Activated CD4-positive, alpha-beta T cell treated with anti-CD3 and anti-CD28 coated beads for 4 hours (primary cell): ENCODE measurements at places on chromosomes 7 and 10.

GRCh38 chr10:123424537-123424936 is 241.6 kb upstream of the GPR26 start:
- no peak for DNase-seq

GRCh38 chr10:37667736-37668135 is 189.7 kb downstream of the ZNF248 start:
- no peak for DNase-seq

DNA sequence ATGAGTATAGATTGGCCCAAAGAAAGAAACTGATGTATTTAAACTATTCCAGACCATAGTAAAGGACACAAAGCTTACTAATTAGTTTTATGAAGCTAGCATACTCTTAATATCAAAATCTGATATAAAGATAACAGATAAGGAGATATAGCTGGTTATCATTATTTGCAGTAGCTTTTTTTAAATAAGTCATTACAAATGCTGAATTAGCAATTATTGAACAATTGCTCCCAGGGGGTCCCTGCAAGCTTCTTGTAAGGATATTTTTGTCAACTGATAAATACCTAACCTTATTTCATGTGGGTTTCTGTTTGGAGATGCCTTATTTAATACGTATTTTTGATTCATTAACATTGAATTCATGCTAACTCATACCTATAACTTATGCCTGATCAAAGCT is 99.0 kb downstream of the RAB18 start:
- no peak for DNase-seq

- DNase-seq, result no peak
Measured at GRCh38 chr10:103367379-103367781, 396 bp upstream of the TAF5 start.

GRCh38 chr7:133845005-133845404 is 282.1 kb upstream of the LRGUK start:
- DNase-seq, result no peak

DNA sequence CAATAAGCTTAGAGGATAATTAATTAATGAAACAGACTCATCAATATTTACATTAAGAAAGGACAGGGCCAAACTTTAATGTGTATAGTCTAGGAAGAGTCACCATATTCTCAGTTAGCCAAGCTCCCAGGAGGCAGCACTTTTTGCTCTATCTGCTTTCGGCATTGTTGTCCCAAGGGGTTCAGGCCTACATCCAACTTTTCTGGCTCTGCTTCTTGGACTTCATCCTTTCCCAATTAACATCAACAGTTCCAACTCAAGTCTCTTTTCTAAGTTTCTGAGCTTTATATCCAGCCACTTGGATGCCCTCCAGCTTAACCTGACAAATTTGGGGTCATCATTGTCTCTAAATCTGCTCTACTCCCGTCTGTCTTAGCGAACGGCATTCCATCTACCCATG is 42.8 kb downstream of the GLI3 start:
- DNase-seq, result no peak

- DNase-seq, result no peak
Measured at GRCh38 chr10:126351021-126351420, 37.3 kb downstream of the ADAM12 start.

GRCh38 chr10:49585387-49585786 is 24.7 kb upstream of the SLC18A3 start:
- DNase-seq, result no peak

DNA sequence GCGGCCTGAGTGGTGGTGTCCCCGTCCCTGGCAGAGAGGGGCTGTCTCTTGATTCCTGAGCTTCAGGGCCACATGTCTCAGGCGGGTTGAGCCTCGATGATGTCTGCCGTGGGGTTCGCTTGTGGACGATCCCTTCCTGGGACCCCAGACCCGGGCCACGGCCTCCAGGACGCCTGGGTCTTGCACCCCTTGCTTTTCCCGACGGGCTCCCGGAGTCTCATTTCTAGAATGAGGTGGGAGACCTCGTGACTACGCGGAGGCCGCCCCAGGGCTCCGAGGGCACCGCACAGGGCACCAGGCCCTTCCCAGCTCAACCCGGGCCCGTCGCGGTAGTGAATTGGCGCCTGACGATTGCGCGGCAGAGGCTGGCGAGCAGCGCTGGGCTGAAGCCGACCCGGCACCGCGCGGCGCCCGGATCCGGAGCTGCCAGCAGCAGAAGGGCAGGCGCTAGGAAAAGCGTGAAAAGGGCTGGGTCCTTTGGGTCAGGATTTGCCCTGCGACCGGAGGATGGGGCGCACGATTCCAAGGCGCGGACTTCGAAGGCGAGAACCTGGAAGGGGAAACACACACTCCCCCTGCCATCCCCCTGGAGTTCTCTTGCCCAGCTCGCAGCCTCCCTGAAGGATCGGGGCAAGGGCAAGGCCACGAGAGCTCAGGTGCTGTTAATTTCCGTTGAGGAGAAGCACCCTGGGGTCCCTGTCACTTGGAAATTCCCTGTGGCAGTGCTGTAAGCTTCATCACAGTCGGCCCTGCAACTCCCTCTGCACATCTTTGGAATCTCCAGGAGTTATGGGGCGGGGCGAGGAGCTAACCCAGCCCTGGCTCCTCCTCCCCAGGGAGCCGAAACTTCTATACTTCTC is 15.5 kb downstream of the TLX1 start:
- DNase-seq, result no peak

GRCh38 chr10:114239994-114240345 is 916 bp downstream of the VWA2 start:
- DNase-seq, result no peak

DNA sequence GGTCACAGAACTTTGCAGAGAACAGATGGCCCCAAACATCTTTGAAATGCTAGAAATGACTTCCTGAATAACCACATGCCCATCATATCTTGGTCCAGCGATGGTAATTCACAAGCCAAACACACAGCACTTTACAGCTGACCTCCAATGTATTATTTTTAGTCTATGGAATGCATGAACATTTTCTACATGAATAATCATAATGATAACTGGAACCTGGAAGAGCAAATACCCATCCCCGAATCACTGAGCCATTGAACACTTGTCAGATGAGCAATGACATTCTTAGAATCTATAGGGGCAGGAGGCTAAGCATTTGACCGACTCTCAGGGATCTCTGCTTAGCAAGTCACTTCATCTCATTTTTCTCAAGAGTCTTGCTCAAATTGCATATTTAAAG is 167.3 kb downstream of the CREB5 start:
- no peak for DNase-seq

DNA sequence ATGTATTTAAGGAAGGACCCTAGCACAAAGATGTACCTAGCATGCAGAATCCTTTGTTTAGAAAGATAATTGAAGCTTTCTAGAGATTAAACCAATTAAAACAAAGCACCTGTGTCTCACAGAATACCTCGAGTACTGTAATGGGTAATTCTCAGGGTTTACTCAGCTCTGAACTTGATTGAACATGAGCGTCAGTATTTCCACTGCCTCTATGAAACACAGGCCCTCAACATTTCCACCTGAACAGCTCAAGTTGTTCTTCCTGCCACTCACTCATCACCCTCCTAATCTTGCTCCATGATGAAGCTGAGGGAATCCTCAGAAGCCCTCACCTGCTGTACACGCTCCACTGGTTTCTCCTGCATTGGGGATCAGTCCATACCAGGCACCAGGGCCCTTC is 33.7 kb upstream of the FZD1 start:
- no peak for DNase-seq

DNA sequence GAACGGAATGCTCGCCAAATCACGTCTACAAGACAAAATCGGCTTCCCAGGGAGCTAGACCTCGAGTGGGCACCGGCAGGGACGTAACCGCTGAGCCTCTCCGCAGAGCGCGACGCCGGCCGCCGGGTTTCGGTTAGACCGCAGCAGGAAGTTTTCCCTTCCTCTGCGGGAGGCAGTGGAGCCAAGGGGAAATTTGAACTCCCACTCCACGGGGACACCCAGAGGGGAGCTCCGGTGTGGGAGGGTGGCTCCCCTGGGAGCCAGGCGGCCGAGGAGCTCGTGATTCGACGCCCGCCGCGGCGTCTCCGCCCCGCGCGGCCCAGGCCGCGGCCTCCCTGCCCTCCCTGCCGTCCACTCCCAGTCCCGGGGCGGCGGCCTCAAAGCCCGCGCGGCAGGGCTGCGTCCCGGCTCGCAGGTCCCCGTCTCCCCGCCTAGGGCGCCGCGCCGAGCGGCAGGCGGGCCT is 426 bp downstream of the SYPL1 start:
- DNase-seq, result no peak

DNA sequence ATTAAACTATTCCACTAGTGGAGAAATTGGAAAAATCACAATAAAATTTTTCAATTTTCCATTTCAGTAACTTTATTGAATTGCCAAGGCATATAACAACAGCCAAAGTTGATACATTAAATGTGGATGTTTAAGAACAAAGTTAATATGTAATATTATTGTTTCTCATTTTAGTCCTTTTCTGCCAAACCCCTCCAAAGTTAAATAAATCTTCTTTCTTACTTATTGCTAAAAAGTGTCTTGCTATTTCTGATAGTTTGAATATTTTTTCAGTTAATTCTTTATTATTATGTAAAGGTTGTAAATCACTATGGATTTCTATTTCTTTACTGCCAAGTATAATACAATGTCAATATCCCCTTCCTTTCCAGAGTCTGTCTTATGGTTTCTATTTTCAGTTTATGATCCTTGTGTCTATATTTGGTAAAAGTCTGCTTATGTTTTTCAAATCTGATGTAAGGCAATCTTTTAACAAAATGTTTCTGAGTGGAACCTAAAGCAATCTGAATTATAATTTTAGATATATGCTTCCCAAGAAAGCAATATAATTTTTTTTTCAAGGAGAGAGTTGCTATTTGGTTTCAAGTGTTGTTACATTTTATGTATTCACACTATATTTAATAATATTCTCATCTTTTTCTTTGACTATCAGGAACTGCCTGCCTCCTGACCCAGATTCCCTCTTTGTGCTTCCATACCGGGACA is 80.3 kb upstream of the RHOBTB1 start:
- no peak for DNase-seq

DNA sequence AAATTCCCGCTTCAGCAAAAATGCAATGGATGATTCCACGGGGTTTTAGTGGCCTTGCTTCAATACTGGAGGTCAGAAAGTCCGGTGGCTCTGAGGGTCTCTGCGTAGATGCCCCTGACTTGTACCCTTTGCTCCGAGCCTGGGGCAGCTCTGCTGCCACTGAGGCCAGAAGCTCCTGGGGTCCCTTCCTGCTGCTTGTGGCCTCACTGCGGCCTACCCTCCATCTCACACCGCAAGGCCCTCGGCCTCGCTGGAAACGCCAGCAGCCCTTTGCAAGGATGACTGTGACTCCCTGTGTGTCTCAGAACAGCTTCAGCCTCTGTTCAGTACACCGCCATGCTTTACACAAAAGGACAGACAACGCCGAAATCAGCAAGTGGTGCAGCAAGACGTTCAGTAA is 244.8 kb downstream of the ACTR3B start:
- no peak for DNase-seq

GRCh38 chr10:96448021-96448457 is 65.7 kb downstream of the TLL2 start:
- DNase-seq, result no peak

GRCh38 chr7:116161728-116162127 is 48.6 kb upstream of the TES start:
- no peak for DNase-seq

GRCh38 chr7:139738101-139738489 is 39.7 kb downstream of the HIPK2 start:
- DNase-seq, result no peak

GRCh38 chr7:126799541-126799940 is 453.2 kb downstream of the GRM8 start:
- no peak for DNase-seq

GRCh38 chr7:82273886-82274285 is 169.7 kb downstream of the CACNA2D1 start:
- no peak for DNase-seq

GRCh38 chr7:148672041-148672440 is 26.7 kb upstream of the CUL1 start:
- DNase-seq, result no peak

GRCh38 chr7:66099551-66100407 is 14.9 kb upstream of the CRCP start:
- peak; percentile 8 for DNase-seq

- no peak for DNase-seq
Measured at GRCh38 chr7:149430192-149430591, 30.7 kb downstream of the ZNF777 start.

GRCh38 chr7:118590107-118590506 is 365.6 kb downstream of the ANKRD7 start:
- DNase-seq, result no peak

DNA sequence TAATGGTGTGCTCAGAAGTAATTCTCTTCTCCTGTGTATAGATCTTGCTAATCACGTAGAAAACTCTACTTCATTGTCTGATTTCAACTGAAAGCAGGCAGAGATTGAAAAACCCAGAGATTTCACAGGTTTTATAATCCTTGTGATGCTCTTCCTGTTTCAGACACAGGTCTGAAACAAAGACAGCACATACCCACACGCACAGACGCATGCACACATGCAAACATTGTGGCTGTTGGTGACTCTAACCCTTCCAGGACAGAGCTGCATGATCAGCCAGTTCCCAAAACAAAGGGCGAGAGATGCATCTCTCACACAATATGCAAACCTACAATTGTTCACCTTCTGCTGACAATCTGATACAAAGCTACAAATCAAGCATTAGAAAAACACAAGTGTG is 11.1 kb upstream of the TFEC start:
- DNase-seq, result no peak

GRCh38 chr7:137834552-137834951 is 12.2 kb downstream of the DGKI start:
- no peak for DNase-seq

DNA sequence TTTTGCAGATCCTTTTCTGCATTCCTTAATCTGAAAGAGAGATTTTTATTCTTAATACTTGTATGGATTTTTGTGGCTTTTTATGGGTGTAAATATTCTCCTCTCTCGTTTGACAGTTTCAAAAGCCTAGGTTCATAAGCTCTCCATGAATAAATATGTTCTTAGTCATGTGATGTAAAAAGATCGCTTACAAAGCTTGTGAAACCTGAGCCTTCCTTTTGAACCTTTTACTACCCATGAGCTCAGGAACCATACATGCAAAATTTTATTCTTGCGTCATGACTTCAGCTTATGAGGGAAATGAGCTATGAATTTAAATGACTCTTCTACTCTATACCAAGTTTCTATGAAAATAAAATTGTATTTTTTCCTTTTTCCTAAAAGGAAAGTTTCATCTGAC is 98.7 kb downstream of the POLL start:
- DNase-seq, result no peak

DNA sequence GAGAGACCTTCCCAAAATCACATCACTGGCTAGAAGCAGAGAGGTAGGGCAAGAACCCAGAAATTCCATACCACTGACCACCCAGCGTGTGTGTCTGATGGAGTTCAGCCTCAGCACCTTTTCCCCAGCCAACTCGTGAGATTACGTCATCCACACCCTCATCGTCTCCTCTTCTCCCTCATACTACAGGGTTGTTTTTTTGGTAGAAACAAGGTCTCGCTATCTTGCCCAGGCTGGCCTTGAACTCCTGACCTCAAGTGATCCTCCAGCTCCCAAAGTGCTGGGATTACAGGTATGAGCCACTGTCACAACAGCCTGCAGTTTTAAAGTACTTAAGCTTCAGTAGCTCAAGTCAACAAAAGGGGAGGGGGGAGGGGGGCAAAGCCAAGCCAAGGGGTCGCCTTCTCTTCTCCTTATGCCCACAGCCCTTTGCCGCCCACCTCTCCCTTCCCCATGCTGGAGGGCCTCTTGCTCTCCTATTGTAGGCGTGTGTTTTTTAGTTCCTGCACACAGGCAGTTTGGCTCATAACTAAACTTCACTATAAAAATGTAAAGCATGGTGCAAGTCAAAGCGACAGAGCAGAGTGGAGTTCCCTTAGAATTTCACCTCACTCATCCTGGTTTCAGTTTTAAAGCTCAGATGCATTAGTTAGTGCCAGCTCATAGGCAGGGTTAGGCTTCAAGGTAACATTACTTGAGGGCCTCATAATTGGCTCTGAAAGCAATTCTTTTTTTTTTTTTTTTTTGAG is 5.2 kb upstream of the PRDX3 start:
- no peak for DNase-seq
